Germinal center (tissue), 1 donor: ENCODE measurements at places on chromosomes 12 and 14.
A peak's percentile ranks its signal among the peaks of the same experiment; 100 is the strongest.

DNA sequence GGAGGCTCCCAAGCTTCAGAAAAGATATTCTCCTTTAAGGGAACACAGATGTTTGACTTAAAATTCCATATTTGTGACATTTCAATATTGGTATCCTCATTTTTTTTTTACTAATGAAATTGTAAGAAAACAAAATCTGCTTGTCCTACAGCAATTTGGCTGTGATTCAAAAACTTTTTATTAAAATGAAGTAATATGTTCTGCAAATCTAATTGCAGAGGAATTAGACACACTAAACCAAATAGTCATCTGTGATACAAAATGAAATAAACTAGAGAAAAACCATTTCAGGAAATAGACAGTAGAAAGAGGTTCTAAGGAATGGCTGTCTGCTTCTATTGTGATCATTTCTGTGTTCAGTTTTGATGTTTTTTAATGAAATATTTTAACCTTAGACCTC is 50.1 kb upstream of the HIF1A start:
- no peak for DNase-seq

GRCh38 chr14:64074961-64075612 is 219.1 kb downstream of the ESR2 start:
- no peak for DNase-seq

- DNase-seq: no peak
Observed at GRCh38 chr14:91004987-91005386, 55.5 kb downstream of the RPS6KA5 start.

DNA sequence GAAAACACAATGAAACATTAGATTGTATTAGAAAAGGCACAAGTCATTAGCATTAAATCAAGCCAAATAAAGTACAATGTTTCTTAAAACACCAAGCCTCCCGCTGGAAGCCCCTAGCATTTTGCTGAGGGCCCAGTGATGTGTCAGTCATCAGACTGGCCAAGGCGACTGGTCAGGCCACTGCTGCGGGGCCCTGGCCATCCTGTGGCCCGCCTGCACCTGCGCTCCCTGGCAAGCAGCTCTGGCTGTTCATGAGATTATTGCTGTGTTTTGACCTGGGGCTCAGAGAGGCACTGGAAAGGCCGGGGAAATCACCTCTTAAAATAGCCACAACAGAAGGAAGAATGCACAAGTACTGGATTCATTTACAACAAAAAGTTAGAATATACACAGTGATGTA is 24.2 kb upstream of the AMN start:
- no peak for DNase-seq

GRCh38 chr12:41983394-41983793 is 161.3 kb downstream of the GXYLT1 start:
- no peak for DNase-seq

GRCh38 chr12:100295764-100296555 is 29.0 kb downstream of the SCYL2 start:
- no peak for DNase-seq

GRCh38 chr12:124564971-124565491 is 2.4 kb downstream of the NCOR2 start:
- peak; percentile 43 for DNase-seq

DNA sequence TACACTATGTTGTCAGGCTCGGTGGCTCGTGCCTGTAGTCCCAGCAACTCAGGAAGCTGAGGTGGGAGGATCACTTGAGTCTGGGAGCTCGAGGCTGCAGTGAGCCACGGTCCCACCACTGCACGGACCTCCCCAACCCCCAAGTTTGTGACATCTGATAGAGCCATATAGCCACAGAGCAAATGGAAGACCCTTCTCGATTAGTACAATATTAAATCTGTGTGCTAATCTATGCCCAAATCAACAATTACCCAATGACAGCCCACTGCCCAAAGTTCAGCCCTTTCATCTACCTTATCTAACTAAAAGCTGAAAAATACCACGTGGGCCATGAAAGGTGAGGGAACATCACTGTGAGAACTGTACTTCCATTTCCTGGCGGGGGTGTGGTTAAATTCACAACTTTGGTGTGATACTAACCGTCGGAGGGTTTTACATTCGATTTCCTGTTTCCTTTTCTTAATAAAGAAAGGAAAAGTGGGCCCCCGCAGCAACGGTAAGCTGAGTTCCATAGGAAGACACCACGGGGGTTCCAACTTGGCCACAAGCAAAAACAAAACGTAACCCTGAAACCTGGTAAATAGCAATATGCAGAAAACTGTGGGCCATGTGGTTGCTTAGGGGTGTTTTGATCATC is 31.2 kb upstream of the FOS start:
- peak; percentile 24 for DNase-seq

DNA sequence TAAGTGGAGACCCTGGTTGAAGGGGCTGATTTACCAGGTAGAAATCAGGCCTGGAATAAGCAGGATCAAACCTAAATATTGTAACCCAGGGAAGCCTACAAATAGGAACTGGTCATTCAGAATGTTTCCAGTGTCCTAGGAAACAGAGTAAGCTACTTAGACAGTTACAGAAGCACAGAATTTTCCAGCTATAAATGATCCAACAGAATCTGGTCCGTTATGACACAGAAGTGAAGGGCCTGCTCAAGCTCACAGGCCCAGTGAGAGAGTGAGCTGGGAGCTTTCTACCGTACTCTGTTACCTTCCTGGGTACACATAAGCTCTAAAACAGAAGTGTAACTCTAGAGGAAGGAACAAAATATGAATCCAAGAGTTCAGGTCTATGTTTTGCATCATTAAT is 119.1 kb downstream of the TTC7B start:
- DNase-seq: no peak

DNA sequence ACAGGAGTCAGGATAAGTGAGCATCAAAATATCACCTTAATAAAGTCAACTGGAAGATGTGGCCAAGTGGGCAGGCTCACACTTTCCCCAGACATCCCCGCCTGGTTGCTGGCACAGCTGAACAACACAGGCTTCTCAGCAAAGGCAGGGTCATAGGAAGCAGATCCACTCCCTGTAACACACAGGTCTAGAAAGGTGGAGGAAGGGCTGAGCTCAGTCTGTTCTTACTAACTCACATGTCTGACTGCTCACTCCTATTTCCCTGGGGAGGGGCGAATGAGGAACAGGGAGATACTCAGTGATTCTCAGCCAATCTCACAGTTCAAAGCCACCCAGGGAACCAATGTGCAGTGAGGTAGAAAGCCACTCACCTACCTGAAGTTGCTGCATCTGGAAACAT is 45.0 kb upstream of the AMN1 start:
- DNase-seq: peak; percentile 36

GRCh38 chr14:88208858-88209257 is 114.2 kb downstream of the KCNK10 start:
- DNase-seq: no peak

DNA sequence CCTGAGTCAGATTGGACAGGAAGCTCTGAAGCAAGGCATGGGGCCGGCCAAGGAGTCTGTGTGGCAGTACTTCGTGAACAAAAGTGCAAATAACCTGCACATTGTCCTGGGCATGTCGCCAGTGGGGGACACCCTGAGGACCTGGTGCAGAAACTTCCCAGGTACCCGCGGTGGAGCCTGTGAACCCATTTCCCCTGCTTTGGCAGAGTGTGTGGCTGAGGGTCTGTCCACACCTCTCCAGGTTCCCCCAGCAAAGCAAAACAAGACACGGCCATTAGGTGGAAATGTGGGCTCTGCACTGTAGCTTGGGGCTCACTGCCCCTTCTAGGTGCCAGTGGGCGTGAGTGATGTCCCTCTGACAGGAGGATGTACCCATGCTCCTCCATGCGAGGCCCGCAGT is 79.4 kb downstream of the CCDC92 start:
- DNase-seq: no peak
